ENCODE measurements at places on chromosomes 12 and 14. TPM values are rescaled to one million over a fixed set of nuclear protein-coding genes. Genes with fewer than 3 reads are reported as not detected.

Gene RARG
- 28.1 TPM for polyA plus RNA-seq

- DNase-seq, result no peak
These were observed 129.9 kb downstream of the NTF3 start for GRCh38 chr12:5561846-5562245.

Gene DPF3
- polyA plus RNA-seq, result 4.7 TPM

Gene TAS2R9
- polyA plus RNA-seq, result not detected

DNA sequence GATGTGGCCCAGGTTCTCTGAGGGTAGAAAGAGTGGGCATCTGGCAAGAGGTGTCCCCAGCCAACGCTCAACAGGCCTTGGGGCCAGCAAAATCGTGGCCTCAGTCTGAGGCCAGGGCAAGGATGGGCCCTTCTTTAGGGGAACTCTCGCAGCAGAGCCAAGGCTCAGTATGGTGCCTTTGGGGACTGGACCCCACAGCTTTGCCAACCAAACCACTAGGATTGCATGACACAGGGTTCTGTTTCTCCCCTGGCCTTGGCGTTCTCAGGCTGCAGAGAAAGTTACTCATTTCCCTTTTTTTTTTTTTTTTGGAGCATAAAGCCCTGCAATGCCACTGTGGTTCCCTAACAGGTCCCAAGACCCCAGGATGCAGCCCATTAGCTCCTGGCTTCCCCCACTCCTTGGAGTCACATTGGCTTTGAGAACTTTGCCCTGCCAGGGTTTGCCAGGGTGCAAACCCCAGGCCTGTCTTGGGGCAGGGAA lies 100.6 kb downstream of the LGMN start:
- DNase-seq, result no peak

DNA sequence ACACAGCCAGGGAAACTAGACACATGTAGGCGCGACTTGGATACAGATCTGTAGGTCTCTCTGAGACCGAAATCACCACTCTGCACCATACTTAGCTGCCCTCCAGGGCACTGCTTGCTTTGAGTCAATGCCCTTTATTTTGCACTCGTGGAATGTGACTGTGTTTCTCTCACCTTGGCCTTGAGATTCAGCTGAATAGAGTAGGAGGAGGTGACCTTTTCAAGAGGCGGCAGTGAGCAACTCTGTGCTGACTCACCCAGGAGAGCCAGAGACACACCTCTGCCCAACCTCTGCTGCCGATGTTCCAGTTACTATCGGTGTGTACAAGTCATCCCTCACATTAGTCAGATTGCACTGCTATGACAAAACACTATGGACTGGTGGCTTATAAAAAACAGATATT lies 583.4 kb downstream of the VRK1 start:
- DNase-seq, result no peak

- DNase-seq, result no peak
These were observed 922 bp downstream of the PTPRR start for GRCh38 chr12:70919597-70920035.

All from right renal cortex interstitium (tissue), 3 donors.